ENCODE measurements at places on chromosomes 5 and 9. TPM values are rescaled to one million over a fixed set of nuclear protein-coding genes. Genes with fewer than 3 reads are reported as not detected.
A peak's percentile ranks its signal among the peaks of the same experiment; 100 is the strongest.

GRCh38 chr5:138067945-138068344 lies 15.9 kb upstream of the WNT8A start:
- no peak for DNase-seq

Gene DPM2
- 58.2 TPM for total RNA-seq

- no peak for DNase-seq
Measured at GRCh38 chr5:154862766-154863165, 4.3 kb downstream of the CNOT8 start.

- no peak for DNase-seq
Measured at GRCh38 chr5:131607418-131607817, 27.6 kb downstream of the RAPGEF6 start.

GRCh38 chr5:140075371-140075770 lies 32.3 kb upstream of the NRG2 start:
- DNase-seq: no peak

Gene ADAMTS2
- total RNA-seq: 9.0 TPM

- DNase-seq: peak; percentile 56
Measured at GRCh38 chr5:7762267-7762666, 88.7 kb downstream of the CFAP90 start.

Gene FBXO4
- 1.9 TPM for total RNA-seq
